CD4-positive, alpha-beta T cell treated with Interleukin-21 for 1 hour (primary cell): ENCODE measurements at places on chromosomes 5 and 9.
A peak's percentile ranks its signal among the peaks of the same experiment; 100 is the strongest.

DNA sequence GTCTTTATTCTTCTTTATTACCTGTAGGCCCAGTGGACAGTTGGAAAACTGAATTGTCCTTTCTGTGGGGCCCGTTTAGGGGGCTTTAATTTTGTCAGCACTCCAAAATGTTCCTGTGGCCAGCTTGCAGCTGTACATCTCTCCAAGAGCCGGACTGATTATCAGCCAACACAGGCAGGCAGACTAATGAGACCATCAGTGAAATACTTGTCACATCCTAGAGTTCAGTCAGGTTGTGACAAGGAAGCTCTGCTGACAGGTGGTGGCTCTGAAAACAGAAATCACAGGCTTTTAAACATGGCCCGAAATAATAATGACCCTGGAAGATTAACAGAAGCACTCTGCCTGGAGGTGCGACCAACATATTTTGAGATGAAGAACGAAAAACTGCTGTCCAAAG lies 47.9 kb downstream of the RNF180 start:
- no peak for DNase-seq

GRCh38 chr9:99889120-99889519 lies 17.3 kb upstream of the STX17 start:
- DNase-seq, result no peak

DNA sequence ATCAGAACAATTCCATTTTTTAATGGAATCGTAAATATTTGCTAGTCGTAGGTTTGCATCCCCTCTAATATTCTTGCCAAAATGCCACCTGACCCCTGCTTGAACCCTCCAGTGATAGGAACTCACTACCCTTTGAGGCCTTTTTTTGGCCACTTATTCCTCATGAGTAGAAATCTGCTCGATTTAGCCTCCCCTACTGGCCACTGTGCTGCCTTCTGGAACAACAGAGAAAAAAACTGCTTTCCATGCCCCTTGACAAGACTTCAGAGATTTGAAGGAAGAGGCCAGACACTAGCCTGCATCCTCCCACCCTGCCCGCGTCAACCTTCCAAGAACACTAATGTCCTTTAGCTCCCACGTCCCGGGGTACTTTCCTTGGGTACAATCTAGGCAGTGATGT lies 4.1 kb downstream of the CCDC69 start:
- no peak for DNase-seq

DNA sequence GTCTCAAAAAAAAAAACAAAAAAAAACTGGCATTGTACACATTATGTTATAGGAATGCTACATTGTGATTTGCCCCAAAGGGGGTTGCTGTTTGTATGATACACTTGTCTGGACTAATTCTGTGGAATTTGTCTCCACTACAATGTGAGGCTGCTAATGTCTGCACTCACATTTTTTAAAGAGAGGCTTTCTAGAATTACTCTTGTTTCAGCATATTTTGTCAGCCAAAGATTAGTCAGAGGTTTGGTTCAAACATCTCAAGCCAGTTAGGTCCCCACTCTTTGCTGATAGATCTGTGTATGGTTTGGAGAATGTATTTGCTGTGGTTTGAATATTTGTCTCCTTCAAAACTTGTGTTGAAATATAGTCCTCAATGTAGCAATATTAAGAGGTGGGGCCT lies 59.3 kb upstream of the ZNF169 start:
- DNase-seq, result no peak

GRCh38 chr9:9170439-9171134 lies 1371.0 kb upstream of the DMAC1 start:
- DNase-seq, result no peak

- DNase-seq, result peak; percentile 55
Measured at GRCh38 chr5:58933891-58934628, 351.2 kb downstream of the RAB3C start.

DNA sequence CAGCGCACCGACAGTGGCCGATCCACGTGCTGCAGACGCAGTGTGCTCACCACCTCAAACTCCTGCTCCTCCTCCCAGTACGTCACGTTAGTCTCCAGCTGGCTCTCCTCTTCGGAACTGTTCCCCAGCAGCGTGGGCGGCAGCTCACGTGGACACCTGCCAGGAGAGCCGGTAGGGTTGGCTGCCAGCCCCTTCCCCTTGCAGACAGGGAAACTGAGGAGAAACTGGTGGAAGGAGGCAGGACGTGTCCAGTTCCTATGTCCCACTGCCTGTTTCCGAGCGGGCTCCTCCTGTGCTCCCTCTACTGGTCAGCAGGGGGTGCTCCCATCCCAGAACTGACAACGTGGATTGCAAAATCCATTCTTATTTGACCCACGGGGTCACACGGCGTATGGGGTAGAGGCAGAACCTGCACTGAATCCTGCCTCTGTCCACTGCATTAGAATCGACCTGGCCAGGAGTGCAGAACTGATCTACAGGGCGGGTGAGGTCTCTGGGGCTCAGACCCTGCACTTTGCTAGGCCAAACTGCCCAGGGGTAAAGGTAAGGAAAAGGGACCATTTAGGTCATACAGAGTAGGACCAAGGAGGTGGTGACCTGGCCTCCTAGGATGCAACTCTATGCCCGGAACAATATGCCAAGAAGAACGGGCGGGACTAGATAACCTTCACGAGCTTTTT lies 25.7 kb downstream of the PDGFRB start:
- DNase-seq, result peak; percentile 40

GRCh38 chr9:130898552-130898852 lies 1.9 kb upstream of the QRFP start:
- no peak for DNase-seq

DNA sequence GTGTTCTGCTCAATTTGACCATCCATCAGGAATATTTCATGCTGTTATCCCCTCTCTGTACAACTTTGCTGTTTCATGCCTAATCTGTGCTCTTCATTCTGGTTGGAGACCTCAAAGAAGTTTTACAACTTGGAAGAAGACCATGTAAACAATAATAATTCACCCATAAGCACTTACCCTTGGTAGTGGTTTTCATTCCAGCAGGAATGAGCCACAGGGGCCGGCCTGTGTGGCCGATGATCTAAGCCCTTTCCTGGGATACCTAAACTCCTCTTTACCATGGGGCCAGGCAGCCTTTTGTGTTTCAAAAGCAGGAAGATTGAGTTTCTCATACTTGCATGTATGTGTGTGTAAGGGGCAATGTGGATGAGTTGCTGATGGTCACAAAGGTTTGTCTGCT lies 165.0 kb downstream of the FGF1 start:
- DNase-seq, result no peak

- no peak for DNase-seq
Measured at GRCh38 chr5:127519527-127519926, 2.1 kb downstream of the PRRC1 start.

- no peak for DNase-seq
Measured at GRCh38 chr5:144531188-144531587, 360.5 kb downstream of the KCTD16 start.

DNA sequence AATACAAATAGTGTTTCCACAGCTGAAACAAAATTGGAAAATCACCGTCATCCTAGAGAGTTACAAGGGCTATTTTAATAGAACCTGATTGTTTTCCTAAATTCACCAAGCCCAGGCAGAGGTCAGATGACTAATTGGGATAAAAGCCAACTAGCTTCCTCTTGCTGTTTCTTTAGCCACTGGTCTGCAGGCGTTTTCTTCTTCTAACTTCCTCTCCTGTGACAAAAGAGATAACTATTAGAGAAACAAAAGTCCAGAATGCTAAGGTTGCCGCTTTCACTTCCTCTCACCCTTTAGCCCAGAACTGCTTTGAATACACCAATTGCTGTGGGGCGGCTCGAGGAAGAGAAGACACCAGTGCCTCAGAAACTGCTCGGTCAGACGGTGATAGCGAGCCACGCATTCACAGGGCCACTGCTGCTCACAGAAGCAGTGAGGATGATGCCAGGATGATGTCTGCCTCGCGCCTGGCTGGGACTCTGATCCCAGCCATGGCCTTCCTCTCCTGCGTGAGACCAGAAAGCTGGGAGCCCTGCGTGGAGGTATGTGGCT lies at the start of gene TLR4:
TLR4 (plus strand) TSS at position 380 of the 552 bp plus-strand sequence; CDS start at position 450, 70 bp downstream.
- peak; percentile 22 for DNase-seq

GRCh38 chr5:116389601-116390000 lies 185.0 kb downstream of the SEMA6A start:
- DNase-seq, result no peak

GRCh38 chr5:5231576-5231975 lies 91.4 kb downstream of the ADAMTS16 start:
- DNase-seq, result no peak

DNA sequence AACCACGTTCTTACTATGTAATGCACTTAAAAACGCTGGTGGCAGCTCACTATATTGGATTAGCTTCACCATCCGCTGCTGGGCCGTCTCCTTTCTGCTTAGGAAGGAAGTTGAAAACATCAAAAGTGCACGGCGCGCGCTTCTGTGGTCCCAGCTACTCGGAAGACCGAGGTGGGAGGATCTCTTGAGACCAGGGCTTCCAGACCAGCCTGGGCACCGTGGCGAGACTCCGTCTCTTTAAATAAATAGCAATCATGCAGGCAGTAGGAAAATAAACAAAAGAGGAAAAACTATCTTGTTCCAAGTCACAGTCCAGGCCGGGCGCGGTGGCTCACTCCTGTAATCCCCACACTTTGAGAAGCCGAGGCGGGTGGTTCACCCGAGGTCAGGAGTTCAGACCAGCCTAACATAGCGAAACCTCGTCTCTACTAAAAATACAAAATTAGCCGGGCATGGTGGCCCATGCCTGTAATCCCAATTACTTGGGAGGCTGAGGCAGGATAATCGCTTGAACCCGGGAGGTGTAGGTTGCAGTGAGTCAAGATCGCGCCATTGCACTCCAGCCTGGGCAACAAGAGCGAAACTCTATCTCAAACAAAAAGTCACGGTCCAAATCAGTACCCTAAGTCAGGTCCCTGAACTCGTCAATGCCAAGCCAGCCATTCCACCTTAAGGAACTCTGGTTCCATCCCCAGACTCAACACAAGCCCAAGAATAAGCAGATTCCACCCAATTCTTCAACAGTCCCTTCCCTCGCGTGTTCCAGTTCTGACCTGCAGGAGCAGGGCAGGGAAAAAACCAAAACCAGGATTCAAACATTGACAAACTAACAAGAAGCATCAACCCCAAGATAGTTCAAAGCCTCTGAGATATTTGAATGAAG lies 1.0 kb upstream of the GOLGA1 start:
- DNase-seq, result peak; percentile 73

- DNase-seq, result no peak
Measured at GRCh38 chr5:27969157-27969556, 930.8 kb upstream of the CDH9 start.

GRCh38 chr5:133895979-133896845 lies 72.2 kb downstream of the C5orf15 start:
- DNase-seq, result no peak

- no peak for DNase-seq
Measured at GRCh38 chr9:105425816-105426433, 21.9 kb upstream of the FSD1L start.

DNA sequence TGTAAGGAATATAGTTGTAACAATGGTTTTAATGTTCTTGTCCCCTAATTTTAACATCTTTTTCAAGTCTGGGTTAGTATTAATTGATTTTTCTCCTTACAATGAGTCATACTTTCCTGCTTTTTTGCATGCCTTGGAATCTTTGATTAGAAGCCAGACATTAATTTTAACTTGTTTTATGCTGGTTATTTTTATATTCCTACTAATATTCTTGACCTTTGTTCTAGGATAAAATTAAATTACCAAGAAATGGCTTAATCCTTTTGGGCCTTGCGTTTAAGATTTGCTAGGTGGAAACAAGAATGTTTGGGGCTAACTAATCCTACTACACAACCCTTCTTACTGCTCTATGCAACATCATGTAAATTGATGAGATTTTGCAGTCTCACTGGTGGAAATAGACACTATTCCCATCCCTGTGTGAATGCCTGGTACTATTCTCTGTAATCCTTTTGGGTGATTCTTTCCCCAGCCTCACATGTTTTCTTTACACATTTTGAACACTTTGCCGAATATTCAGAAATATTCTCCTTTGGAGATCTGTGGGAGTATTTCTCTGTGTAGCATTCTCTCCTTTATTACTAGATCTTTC lies 47.2 kb downstream of the ZCCHC7 start:
- no peak for DNase-seq

DNA sequence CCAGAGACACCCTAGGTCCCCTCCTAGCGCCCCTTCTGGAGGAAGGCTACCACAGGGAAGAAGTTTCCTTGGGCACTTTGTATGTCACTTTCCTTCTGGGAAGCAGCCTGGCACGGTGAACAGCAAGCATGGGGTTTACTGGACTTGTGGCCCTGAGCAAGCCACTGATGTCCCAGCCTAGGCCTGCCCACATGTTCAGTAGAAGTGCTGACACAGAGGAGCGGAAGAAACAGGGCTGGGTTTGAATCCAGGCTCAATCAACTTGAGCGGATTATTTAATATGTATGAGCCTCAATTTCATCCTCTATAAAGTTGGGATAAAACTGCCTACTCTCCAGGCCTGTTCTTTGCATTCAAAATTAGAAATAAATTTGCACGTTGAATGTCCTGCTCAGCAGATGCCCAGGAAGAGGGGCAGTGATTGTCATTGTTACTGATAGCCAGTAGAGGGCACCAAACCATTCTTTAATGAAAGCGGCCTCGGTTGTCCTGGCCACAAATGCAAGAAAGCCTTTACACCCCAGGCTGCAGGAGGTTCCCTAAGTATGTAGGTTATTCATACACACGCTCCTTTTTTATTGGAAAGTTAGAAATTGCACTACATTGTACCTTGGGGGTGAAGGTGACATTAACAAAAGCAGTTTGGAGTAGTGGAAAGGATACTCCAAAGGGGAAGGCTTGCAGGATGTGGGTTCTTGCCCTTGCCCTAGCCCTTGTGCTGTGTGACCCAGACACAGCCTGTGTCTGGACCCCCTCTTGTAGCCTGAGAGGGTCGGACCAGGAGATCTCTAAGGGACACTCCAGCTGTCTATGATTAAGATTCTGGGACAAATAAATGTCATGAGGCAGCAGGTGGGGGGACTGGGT lies 13.4 kb upstream of the XPA start:
- DNase-seq, result peak; percentile 74

DNA sequence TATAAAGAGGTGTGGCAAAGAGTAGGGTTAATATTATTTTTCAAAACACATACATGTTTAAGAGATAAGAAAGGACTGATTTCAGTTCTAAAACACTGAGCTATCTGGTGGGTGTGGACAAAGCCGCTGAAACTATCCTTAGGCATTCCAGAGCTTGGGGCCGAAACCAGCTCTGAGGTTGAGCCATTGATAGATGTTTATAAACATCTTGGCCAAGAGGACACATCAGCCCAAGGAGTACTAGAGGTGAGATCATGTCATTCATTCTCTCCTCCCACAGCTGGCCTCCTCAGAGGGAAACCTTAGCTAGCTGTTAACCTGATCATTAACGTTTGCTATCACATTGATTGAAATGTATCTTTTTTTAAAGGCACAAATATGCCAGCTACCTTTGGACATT lies 89.9 kb downstream of the NLN start:
- no peak for DNase-seq

- no peak for DNase-seq
Measured at GRCh38 chr5:135170500-135170899, 136.5 kb upstream of the PITX1 start.

- no peak for DNase-seq
Measured at GRCh38 chr5:83418356-83419321, 52.9 kb upstream of the VCAN start.

DNA sequence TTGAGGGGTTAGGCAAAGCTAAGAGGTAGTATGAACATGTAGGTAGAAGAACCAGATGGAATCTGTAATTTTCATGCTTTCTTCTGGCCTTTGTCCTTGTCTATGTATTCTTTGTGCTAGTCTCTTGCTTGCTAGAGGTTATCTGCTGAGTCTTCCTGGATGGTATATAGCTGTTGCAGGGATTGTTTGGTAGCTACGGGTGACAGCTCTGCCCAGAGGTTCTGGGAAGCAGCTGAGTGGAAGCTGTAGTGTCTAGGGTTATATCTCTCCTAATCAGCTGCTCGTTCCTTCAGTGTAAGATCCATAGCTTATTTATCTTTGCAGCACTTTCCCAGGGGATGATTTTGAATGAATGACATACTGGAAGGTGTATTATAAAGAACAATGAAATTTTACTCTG lies 100.3 kb downstream of the ATG10 start:
- no peak for DNase-seq
